ENCODE measurements at places on chromosomes 11 and 22. TPM values are rescaled to one million over a fixed set of nuclear protein-coding genes. Genes with fewer than 3 reads are reported as not detected.

The RASSF10 gene
- total RNA-seq, result not detected

The TNNI2 gene
- total RNA-seq, result not detected

The APOA5 gene
- total RNA-seq, result not detected

The FDXACB1 gene
- 2.3 TPM for total RNA-seq

The PRR33 gene
- not detected for total RNA-seq

The MRGPRX4 gene
- not detected for total RNA-seq

The OR8A1 gene
- total RNA-seq, result not detected

The IL18 gene
- total RNA-seq, result 73.8 TPM

The GTSE1 gene
- 25.3 TPM for total RNA-seq

The TBC1D22A gene
- 14.5 TPM for total RNA-seq

The KCNQ1OT1 gene
- total RNA-seq, result 0.25 TPM

The DSCAML1 gene
- total RNA-seq, result not detected

The PNPLA3 gene
- 4.1 TPM for total RNA-seq

The CLDN5 gene
- total RNA-seq, result not detected

The APOBEC3H gene
- not detected for total RNA-seq

The DRD4 gene
- not detected for total RNA-seq

The C11orf52 gene
- not detected for total RNA-seq

The NLRP14 gene
- 0.12 TPM for total RNA-seq

The PTGDR2 gene
- total RNA-seq, result not detected

The SNX32 gene
- not detected for total RNA-seq

The SLC22A6 gene
- total RNA-seq, result not detected

The MTFP1 gene
- total RNA-seq, result 25.3 TPM

The CCDC116 gene
- total RNA-seq, result not detected

The ACTN3 gene
- not detected for total RNA-seq

The DAGLA gene
- 1.4 TPM for total RNA-seq

The TYR gene
- not detected for total RNA-seq

The KRTAP5-9 gene
- not detected for total RNA-seq

The MYEOV gene
- total RNA-seq, result 1.2 TPM

The PANX3 gene
- not detected for total RNA-seq

The GALNT18 gene
- total RNA-seq, result 25.3 TPM

The GAS2 gene
- not detected for total RNA-seq

The TMEM86A gene
- total RNA-seq, result 0.05 TPM

The CATSPERZ gene
- total RNA-seq, result not detected

The ADAMTS8 gene
- 2.6 TPM for total RNA-seq

The CD44 gene
- 1,833 TPM for total RNA-seq

The KCNK4 gene
- total RNA-seq, result not detected

The FGF19 gene
- not detected for total RNA-seq

The PPP6R2 gene
- total RNA-seq, result 37.4 TPM

The RFPL1 gene
- total RNA-seq, result not detected

The CD3D gene
- not detected for total RNA-seq
